T47D (cell line): ENCODE measurements at places on chromosomes 4 and X.
A peak's percentile ranks its signal among the peaks of the same experiment; 100 is the strongest.

DNA sequence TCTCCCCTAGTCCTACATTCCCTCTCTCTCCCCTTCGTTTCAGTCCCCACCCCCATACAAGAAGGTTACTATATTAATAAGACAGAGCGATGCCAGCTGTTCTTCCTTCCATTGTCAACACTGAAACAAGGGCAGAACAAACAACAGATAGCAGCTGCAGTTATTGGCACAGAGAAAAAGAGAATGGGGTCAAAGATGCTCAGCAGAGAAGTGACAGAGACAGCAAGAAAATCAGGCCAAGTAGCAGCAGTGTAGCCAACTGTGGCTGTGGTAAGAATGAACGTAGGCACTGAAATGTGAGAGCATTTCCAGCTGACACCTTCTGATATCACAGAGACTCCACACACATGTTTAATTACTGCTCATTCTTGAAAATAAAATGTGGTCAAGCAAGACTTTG lies 641.8 kb downstream of the FSTL5 start:
- DNase-seq = no peak

- DNase-seq = no peak
Observed at GRCh38 chrX:24343719-24344118, 16.7 kb upstream of the SUPT20HL1 start.

- peak; percentile 64 for DNase-seq
Observed at GRCh38 chrX:153925739-153926551, at the start of gene ARHGAP4. TSS of gene ARHGAP4 (minus strand) at chrX:153926264. CDS start at chrX:153926202, 62 bp downstream.

DNA sequence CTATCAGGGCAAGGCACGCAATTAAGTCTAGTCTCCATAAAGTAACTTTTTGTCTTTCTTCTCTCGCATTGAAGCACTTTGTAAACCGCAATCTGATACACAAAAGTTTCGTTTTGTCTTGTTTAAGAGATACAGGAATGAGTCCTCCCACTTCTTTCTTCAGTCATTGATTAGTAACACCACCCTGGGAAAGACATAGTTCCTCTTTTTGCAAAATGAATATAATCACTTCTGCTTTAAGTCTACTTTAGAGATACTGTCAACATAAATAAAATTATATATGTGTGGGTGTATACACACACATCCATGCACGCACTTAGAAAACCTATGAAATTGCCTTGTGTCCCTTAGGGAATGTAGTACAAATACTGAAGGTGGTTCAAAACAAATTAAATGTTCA lies 11.7 kb downstream of the COQ2 start:
- DNase-seq = no peak

DNA sequence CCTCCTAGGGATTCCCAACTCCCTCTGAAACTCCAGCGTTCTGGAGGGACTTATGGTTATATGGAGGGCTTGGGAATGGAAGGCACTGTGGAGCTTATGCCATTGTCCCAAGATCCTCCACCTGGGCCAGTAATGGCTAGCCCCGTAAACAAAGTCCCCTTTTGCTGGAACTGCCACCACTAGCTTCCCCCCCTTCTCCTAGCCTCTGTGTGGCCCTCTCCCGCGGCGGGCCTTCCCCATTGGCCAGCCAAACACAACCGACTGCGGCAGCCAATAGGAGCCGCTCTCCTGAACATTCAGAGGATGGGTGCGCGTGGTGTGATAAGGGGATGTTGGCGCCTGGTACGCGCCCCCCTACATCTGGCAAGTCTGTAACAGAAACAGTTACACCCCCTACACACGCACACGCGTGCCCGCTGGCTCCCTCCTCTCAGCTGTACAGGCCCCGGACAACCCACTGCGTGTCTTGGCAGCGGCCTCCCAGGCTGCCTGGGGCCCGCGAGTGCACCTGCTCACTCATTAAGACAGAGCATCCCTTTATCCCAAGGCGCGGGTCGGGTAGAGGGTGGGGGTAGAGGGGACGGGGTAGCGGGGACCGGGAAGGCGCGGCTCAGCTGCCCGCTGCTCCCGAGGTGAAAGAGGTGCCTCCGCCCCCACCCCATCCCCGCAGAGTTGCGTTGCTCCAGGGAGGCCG lies 863 bp upstream of the RAB33A start:
- DNase-seq = no peak

GRCh38 chrX:69152417-69152841 lies 12.8 kb downstream of the PJA1 start:
- DNase-seq = peak; percentile 3

GRCh38 chrX:17086317-17086716 lies 139.9 kb downstream of the REPS2 start:
- no peak for DNase-seq

DNA sequence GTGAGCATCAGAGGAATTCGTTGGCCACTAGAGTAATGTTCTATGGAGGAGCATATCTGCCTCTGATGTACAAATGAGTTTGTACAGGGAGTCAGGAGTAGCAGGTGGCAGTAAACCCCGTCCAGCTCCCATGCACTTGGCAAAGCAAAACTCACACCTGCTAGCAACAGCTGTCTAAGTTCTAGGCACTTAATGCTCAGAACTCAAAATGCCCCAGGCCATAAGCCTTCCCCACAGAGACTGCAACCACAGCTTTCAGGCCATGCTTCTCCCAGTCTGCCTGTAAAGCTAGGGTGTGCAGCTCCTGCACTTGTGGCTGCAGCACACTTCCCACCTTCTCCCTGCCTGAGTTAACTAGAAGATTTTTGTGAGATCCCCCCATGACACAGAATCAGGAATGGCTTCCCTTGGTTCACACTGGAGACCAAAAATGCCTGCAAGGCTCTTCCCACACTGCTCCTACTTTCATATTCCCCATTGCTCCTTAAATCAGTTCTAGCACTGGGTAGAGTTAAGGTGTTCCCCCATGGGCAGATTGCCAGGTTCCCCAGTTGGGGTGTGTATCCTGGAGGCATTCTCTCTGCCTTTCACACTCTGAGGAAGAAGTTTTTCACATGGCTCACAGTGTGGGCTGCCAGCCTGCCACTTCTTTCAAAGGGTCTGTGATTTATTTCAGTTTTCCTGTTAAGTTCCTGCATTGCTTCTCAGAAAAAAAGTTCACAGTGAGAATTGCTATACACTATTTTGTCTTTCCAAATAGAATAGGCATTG lies 189.9 kb downstream of the STPG2 start:
- DNase-seq = no peak

GRCh38 chr4:137312257-137312656 lies 220.0 kb downstream of the PCDH18 start:
- no peak for DNase-seq

DNA sequence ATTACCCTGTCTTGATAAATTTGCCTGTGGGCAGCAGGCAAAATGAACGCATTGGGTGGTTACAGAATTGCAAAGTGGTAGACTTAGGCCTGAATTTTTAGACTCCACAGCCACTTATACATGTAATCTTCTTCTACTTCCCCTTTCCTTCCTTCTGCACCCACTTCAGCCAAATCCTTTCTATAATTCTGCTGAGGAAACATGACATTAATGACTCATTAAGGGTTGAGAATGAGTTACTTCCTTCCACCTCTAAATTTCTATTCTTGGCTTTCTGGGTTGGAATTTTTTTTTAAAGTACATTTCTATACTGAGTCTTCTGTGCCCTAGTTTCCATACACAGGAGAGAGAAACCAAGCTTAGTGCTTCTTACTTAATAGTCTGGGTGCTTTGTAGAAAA lies 10.1 kb downstream of the PAPSS1 start:
- DNase-seq = no peak

DNA sequence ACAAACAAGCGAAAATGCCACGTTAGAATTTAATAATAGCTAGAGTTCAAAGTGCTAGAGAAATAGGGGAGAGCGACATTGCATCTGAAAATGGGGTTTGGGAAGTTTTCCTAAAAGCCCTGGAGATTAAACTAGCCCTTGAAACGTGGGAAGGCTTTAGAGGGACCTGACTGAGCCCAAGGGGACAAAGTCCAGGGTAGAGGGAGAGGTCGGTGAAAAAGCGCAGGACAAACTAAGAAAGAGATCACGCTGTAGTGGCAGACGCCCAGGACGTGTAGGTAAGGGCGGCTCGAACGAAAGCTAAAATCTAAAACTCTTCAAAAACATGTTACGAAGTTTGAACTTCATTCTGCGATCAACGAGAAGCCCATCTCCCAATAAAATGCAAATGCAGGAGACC lies 1.1 kb upstream of the ATP11C start:
- DNase-seq = no peak

DNA sequence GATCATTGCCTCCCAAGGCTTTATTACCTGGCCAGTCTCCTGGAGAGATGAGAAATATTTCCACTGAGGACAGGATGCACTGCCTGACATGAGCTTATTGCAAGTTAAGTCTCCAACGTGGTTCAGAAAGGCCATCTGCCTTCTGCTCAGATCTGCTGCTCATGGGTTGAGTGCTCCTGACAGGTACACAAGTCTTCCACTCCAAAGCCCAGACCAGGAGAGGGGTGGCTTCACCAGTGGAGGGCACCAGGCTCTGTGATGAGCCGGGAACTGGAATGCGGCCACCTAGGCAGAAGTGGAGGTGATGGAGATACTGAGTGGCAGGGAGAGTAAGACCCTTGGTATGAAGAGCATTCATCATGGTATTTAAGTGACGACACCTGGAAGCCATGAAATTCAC lies 79.5 kb upstream of the IRF2 start:
- DNase-seq = no peak

DNA sequence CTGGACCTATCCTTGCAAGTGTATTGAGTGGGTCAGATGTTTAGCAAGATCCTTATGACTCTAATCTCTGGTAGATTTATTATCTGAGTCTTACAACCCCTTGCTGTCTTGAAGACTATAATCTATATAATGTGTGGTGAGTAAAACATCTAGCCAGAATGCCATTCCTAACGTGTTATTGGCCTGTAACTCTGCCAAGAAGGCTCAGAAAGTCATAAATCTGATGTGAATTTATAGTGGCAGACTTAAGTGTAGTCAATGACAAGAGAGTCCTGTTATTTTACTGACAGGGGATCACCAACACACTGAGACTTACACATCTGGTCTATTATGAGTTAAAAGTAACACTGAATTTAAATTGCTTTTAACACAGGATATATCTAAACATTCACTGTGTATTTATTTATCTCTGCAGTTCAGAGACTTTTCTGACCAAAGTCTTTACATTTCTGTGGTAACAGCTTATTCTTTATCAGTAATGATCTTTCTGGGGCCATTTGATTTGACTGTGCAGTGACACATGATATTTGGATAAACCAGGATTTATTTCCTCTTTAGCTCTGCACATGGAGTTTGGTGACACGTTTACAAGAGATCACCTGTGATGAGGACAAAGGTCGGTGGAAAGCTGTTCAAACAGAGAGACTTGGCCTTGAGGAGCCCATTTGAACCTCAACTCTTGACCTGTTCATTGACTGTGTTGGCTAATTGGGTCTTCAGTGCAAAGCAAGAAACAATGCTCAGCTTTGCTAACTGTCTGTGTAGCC lies 415.8 kb downstream of the STIM2 start:
- DNase-seq = no peak

GRCh38 chrX:155968326-155968661 lies 29.2 kb upstream of the IL9R start:
- no peak for DNase-seq

GRCh38 chr4:183197140-183197539 lies 98.1 kb downstream of the WWC2 start:
- DNase-seq = no peak

DNA sequence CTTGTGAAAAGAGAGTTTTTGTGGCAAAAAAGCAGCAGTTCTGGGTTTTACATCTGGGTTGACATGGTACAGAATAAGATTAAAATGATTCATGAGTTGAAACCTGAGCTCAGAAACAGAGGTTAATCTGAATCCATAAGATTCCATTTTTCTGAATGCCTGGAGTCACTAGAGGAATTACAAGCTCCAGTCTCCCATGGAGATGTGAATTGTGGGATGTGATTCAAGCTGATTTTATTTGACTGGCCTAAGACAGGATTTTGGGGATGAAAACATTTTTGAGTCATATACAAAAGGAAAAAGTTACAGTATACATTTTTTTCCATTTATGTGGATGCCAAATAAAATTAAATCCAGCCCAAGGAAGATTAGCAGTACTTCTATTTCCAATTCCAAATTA lies 161.1 kb downstream of the RBM46 start:
- DNase-seq = no peak

GRCh38 chrX:121854614-121854911 lies 807.2 kb downstream of the GLUD2 start:
- no peak for DNase-seq

DNA sequence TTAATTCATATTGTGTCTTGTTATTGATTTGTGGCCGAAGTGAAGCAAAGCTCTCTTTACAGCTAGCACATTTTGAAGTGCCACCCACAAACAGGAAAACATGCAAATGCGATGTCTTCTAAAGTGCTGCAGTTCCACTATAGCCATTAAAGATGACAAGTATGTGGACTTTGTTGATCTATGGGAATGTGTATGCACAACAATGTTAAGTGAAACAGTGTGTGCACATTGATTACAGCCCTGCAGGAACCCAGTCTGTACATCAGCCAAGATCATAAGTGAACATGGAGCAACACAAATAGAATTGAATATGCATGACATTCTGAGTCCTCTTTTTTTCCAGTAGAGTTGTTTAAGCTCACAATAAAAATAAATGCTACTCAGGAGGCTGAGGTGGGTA lies 43.0 kb downstream of the TFDP3 start:
- DNase-seq = no peak

- peak; percentile 66 for DNase-seq
Observed at GRCh38 chrX:109952050-109952449, 50.9 kb upstream of the TMEM164 start.

GRCh38 chr4:183624548-183624947 lies 34.4 kb downstream of the RWDD4 start:
- DNase-seq = no peak

DNA sequence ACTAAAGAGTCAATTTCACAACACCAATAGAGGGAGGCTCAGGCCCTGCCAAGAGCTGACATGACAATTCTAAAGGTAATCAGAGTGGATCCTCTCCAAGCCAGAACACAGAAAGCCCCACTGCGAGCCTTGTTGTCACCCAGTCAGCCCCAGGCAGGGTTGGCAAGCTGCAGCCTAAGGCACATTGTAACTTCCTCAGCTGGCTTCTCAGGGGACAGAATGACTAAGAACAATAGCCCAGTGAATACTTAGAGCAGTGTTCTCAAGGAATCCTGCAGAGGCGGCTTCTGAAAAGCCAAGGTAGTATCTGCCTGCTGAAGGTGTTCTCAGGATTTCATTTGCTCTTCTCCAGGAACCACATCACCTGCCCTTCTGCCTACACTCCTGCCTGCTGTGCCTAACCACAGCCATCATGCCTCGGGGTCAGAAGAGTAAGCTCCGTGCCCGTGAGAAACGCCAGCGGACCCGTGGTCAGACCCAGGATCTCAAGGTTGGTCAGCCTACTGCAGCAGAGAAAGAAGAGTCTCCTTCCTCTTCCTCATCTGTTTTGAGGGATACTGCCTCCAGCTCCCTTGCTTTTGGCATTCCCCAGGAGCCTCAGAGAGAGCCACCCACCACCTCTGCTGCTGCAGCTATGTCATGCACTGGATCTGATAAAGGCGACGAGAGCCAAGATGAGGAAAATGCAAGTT lies at the start of gene MAGEB4:
MAGEB4 (plus strand) TSS at position 277 of the 692 bp plus-strand sequence; CDS start at position 413, 136 bp downstream.
- no peak for DNase-seq

GRCh38 chrX:46381630-46382029 lies 163.6 kb downstream of the ZNF674 start:
- DNase-seq = peak; percentile 47
